ENCODE measurements at places on chromosomes 11 and 22.

- no peak for DNase-seq
Observed at GRCh38 chr11:25537393-25537792, 794.5 kb upstream of the ANO3 start.

DNA sequence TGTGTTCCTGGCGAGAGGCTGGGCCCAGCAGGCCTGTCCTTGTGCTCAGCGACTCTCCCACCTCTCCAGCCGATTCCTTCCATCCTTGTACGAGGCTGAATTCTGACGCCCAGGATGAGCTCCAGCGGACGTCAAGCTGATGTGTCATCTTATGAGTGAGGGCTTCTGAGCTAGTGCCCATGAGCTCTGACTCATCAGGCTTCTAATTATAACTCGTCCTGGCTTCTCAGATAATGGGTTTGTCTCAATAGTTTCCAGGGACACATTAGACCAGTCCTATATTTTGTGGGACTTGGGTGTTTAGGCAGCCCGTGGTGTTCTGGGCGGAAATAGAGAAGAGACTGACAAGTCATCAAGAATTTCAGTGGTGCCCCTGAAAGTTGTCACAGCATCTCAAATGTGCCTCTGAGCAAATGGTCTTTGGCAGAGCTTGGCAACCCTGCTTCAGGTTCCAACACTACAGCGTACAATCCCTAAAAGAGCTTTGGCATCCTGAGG lies 108.2 kb upstream of the CD44 start:
- no peak for DNase-seq

GRCh38 chr11:103988595-103988969 lies 47.9 kb upstream of the DDI1 start:
- DNase-seq: no peak

DNA sequence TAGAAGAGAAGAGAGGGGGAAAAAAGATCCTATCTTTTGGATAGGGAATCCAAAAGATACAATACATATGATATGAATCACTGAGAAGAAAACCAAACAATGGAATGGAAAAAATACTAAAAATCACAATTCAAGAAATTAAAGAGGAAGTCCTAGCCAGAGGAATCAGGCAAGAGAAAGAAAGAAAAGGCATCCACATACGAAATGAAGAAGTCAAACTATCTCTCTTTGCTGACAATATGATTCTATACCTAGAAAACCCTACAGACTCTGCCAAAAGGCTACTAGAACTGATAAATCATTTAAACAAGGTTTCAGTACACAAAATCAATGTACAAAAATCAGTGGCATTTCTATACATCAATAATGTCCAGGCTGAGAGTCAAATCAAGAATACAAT lies 91.4 kb downstream of the EFCAB6 start:
- DNase-seq: no peak

- DNase-seq: no peak
Observed at GRCh38 chr11:103183981-103184611, 74.9 kb downstream of the DYNC2H1 start.

DNA sequence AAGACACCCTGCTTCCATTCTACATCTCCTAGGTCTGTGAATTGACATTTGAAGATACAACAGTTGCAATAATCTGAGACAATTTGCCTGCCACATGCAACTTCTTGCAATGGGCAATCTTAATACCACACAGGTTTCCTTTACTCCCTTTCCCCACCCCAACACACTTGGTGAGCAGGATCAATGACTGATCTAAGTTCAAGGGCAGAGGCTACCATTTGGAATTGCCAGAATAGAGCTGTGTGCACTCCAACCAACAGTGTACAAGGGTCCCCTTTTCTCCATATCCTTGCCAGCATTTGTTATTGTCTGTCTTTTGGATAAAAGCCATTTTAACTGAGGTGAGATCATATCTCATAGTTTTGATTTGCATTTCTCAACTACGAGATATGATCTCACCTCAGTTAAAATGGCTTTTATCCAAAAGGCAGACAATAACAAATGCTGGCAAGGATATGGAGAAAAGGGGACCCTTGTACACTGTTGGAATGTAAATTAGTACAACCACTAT lies 2.9 kb upstream of the NNMT start:
- DNase-seq: no peak

DNA sequence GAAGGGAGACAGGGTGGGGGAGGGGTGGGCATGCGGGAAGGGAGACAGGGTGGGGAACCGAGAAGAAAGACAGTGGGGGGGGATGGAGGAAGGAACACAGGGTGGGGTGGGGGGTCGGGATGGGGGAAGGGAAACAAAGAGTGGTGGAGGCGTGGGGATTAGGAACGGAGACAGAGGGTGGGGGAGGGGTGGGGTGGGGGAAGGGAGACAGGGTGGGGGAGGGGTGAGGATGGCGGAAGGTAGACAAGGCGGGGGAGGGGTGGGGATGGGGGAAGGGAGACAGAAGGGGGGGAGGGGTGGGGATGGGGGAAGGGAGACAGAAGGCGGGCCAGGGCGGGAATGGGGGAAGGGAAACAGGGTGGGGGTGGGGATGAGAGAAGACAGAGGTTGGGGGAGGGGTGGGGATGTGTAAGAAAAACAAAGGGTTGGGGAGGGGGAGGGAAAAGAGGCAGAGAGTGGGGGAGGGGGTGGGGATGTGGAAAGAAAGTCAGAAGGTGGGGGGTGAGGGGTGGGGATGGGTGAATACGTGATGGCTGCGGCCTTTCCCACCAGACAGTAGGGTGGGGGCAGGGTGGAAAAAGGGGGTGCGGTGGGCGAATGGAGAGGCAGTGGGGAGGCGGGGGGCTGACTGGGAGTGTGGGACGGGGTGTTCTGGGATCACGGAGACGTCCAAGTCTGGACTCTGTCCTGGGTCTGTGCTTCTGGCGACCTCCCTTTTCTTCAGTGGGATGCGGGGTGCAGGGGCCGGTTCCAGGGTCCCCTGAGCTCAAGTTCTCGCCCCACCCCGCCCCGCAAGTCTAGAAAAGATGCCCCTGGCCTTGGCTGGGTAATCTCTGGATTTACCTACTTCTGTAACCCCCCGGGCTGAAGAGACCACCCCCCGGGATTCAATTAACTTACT lies 744 bp downstream of the PRAME start:
- DNase-seq: no peak

DNA sequence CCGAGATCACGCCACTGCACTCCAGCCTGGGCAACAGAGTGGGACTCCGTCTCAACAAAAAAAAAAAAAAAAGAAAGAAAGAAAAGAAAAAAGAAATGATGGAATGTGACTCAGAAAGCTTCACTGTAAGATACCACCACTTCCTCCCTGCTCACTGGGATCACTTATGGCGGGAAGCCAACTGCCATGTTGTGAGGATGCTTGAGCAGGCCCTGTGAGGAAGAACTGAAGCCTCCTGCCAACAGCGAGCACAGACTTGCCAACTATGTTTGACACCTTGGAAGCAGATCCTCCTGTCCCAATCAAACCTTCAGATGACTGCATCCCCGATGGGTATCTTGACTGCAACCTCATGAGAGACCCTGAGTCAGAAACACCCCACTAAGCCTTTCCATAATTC lies 8.3 kb downstream of the SEC14L6 start:
- no peak for DNase-seq

GRCh38 chr11:88620568-88621130 lies 283.1 kb upstream of the CTSC start:
- no peak for DNase-seq

DNA sequence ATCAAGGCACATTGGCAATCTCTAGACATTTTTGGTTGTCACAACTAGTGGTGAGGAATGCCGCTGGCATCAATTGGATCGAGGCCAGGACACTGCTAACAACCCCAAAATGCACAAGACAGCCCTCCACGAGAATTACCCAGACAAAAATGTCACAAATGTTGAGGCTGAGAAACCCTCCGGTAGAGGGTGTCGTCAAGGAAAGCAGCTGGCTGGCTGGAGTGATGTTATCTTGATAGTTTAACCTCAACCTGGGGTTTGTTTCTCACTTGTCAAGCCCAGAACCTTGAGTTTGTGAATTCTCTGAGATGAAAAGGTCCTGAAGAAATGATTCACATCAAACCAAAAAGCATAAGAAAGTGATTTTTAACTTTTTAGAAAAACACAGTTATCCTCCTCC lies 21.1 kb upstream of the TMPRSS13 start:
- DNase-seq: peak; percentile 70

GRCh38 chr11:33207408-33207985 lies 46.2 kb upstream of the CSTF3 start:
- DNase-seq: no peak

- DNase-seq: no peak
Observed at GRCh38 chr11:70301721-70302418, 31.4 kb downstream of the PPFIA1 start.

- DNase-seq: no peak
Observed at GRCh38 chr11:44600839-44601383, 35.4 kb downstream of the CD82 start.

DNA sequence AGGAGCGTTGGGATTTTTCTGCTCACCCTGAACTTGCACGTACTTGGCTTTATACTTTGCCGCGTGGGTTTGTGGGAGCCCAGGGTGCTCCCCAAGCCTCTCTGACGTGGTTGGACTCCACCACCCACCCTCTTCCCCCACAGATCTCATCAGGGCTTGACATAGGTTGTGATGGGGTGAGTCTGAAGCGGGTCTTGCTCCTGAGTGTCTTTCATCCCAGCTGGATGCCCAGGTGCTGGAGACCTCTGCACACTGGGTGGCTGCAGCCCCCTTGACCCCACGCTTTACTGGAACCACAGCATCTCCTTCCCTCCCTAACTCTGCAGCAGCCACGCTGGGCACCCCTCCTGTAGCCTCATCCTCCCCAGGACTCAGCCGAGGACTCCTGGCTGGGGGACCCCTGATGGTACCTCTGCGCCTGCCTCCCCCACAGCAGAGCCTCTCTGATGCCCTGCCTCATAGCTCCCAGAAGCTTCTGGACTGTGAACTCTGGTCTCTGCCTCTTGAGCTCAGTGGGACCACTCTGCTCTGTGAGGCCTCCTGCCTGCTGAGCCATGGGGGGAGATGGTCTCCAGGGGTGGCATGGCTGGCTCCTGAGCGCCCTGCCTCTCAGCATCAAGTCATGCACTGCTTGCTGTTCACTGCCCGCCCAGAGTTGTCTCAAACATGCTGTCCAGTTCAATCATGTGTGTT lies 45.2 kb downstream of the MYEOV start:
- no peak for DNase-seq

GRCh38 chr11:65077451-65077850 lies 6.4 kb downstream of the CDCA5 start:
- DNase-seq: no peak

- DNase-seq: no peak
Observed at GRCh38 chr11:69617682-69618081, 23.3 kb upstream of the CCND1 start.

DNA sequence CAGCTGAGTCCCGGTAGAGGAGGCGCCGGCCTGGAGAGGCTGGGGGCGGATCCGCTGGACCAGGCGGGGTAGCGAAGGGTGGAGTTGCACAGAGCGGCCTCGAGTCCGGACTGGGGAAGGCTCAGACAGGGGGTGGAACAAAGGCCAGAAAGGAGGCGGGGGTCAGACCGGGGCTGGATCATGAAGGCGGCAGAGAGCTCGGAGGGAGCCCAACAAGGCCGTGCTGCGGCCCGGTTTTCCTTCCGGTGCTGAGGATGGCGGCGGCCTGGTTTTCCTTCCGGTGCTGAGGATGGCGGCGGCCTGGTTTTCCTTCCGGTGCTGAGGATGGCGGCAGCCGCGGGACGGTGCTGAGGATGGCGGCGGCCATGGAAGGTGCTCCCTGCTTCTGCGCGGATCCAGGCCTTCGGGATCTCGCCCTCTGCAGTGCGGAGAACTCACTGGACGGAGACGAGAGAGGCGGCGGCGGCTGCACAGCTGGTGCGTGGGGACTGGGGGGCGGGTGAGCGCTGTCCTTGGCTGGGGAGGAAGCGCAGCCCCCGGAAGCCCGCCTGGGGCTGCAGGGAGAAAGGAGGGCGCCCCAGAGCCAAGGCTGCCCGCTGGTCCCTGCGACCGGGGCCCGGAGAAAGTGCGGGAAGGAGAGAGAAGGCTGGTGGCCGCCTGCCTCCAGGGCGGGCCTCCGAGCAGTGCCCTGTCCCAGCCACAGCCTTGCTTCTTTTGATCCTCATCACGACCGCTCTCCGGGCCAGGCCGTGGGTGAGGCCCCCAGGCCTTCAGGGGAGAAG lies 350.4 kb upstream of the B3GAT1 start:
- no peak for DNase-seq

DNA sequence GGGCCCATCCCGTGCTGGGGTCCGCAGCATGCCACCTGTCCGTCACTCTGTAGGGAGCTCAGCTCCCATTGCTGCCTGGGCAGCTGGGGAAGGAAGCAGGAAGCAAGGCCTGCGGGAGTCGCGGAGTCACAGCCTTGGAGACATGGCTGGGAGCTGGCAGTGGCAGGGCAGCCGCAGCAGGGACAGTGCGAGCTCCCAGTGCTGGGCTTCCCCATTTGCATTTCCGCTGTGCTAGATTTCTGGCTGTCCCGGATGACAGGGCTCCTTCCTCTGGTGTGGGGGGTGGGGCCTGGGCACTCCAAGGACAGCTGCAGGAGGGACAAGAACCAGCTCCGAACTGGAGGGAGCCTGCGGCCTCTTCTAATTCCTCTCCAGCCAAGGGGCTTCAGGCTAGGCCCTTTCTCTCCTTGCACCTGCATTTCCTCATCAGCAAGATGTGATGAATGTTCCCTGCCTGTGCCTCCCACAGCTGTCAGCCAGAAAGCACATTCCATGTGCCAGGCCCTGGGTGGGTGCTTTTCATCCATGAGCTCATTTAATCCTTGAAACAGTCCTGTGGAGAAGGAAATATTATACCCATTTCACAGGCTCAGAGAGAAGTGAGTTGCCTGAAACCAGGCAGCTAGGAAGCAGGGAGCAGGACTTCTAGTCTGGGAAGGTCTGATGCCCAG lies 48.0 kb downstream of the MYO7A start:
- no peak for DNase-seq

DNA sequence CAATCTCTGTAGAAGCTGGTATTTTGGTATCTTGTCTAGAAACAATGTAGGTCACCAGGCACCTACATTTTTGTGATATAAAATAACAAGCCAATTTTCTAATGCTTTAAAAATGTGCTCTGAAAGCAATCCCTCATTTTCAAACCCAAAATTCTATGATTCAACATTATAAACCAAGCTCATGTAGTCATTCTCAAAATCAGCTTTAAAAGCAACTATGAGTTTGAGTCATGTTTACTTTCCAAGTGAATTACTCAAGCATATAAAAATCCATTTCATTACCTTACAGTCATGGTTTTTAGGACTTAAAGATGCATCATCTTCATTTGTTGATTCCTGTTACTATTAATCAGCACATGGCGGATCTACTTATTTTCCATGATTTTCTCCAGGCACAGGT lies 216.4 kb downstream of the GRM5 start:
- DNase-seq: no peak

- no peak for DNase-seq
Observed at GRCh38 chr11:122769126-122769780, 69.0 kb upstream of the CRTAM start.

DNA sequence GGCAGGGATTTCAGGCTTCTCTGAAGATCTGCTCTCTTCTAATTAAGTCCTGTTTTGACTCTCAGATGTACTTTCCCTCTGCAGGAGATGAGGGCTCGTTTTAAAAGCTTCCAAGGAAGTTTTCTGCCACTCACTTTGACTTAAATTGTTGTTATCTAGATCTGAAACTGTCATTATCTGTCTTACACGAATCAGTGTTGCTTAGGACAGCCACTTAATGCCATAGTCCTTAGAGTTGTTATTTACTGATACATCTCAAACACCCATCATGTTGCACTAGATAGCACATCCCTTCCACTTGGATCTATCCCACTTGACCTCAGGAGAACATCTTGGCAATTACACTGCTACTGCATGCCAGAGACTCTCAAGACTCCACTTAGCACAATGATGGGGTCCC lies 86.9 kb upstream of the FAT3 start:
- no peak for DNase-seq

Data from central memory CD8-positive, alpha-beta T cell (primary cell).